B cell (primary cell): ENCODE measurements at places on chromosomes 7 and 10.

- H3K4me1 ChIP-seq: no peaks in the 10 kb centered on the region
- H3K27ac ChIP-seq: no peak overlapping the region
- no peak for DNase-seq
- H3K4me3 ChIP-seq: no peak overlapping the region
- H3K27me3 ChIP-seq: no peaks in the 10 kb centered on the region
- H3K36me3 ChIP-seq: no peaks in the 10 kb centered on the region
Measured at GRCh38 chr10:7561216-7561893, 105.4 kb downstream of the ITIH5 start.

DNA sequence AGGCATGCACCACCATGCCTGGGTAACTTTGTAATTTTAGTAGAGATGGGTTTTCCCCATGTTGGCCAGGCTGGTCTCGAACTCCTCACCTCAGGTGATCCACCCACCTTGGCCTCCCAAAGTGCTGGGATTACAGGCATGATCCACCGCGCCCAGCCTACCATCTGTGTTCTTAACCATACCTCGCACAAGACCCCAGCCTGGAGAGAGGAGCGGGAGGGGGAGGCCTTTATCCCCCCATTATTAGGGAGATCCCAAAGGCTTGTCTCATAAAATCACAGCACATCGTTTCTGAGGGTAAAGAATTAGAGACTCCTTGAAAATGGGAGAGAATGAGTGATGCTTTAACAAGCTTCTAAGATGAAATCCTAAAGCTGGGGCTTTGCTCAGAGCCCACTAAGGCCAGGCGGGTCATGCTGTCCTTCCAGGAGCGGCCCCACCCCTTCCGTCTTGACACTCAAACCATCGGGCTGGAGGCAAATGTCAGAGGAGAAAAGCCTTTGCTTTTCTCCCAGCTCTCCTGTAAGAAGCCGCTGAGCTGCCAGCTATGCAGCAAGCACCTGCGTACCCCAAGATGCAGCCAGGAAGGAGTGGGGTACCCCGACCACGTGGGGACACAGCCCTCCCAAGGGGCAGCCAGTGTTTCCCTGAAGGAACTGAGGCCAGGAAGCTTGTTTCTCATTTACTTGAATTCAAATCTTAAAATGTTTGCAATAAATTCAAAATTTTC, 339.7 kb downstream of the PTPRN2 start:
- no peak for DNase-seq
- H3K27ac ChIP-seq: no peak overlapping the region
- H3K4me1 ChIP-seq: no peaks in the 10 kb centered on the region
- no peaks in the 10 kb centered on the region for H3K36me3 ChIP-seq
- no peaks in the 10 kb centered on the region for H3K27me3 ChIP-seq

DNA sequence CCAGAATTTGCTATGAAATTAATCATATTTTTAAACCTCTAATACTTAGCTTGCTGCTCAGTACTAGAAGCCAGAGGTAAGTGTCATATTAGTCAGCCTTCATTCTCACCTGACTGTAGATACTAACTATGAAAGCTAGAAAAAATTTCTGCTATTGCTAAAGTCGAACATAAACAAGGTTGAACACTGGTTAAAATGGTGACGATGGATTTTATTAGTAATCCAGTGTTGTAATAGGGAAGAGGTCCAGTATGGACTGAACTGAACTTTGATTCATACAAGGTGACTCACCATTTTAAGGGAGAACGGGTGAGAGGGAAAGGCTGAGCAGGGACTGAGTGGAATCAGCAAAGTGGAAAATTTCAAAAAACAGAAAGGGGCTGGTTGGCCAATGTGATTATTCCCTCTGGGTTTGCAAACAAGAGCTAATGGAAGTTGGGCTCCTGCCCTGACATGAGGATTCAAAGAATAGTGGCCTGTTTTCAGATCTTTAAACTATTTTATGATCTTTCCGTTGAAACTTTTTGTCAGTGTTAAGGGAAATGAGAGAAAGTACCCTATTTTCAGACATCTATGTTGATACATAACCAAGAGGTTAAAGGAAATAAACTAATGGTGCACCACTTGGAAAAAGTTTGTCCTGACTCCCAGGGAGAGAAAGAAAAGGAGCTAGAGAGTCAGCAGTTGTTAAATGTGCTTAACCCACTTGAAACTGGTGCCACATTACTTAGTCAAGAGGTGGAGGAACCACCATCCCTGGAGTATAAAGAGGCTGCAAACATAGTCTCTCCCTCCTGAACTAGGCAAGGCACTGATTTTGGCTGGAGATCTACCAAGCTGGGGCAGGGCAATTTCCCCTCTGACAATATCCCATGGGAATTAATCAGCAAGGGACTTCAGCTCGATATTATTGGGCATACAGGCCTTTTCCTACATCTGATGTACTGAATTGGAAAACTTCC, 15.3 kb upstream of the AKR1C1 start:
- no peaks in the 10 kb centered on the region for H3K4me1 ChIP-seq
- no peaks in the 10 kb centered on the region for H3K36me3 ChIP-seq
- H3K4me3 ChIP-seq: no peak overlapping the region
- H3K27me3 ChIP-seq: no peaks in the 10 kb centered on the region
- no peak overlapping the region for H3K27ac ChIP-seq
- DNase-seq: no peak

GRCh38 chr7:50953820-50954219, 171.1 kb upstream of the GRB10 start:
- no peak overlapping the region for H3K27ac ChIP-seq
- no peaks in the 10 kb centered on the region for H3K4me1 ChIP-seq
- no peaks in the 10 kb centered on the region for H3K27me3 ChIP-seq
- DNase-seq: no peak

DNA sequence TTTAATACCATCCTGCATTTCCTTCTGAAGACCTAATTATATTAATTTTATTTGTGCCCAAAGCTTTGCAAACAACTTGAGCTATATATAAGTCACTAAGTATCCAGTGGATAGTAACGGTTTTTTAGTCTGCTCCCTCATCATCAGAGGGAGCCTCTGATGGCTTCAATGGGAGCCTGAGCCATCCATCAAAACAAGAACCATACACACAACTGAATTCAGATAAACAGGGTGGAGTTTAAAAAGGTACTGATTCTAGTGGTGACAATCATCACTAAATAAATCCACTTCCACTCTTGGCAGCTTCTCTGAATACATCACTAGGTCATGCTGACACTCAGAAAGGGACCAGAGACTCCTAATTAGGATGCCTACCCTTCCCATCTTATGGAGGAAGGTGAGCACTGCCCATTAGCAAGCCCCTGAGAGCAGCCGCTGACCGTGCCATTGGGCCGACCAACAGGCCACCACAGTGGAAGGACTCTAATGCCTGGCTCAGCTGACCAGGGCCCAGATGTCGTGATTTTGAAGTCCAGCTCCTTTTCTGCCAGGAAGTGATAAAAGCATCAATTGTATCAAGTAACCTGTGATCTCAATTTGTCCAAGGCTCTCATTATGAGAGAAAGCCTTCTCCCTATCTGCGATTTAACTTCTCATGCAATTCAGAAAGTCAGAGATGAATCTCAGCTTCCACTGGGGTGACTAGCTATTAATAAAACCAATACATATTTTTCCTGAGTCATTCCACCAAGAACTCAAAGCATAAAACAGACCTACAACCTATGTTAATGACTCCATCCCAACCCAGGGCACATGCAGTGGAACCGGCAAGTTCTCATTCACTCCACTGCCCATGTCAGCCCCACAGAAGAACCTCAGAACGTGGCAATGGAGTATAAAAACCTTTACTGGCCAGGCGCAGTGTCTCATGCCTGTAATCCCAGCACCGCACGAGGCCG, 13.1 kb downstream of the VOPP1 start:
- H3K4me3 ChIP-seq: no peak overlapping the region
- H3K27ac ChIP-seq: peak overlapping the region; percentile 53
- H3K27me3 ChIP-seq: no peaks in the 10 kb centered on the region
- peaks cover 82% of the 10 kb centered on the region for H3K4me1 ChIP-seq
- peaks cover 15% of the 10 kb centered on the region for H3K36me3 ChIP-seq
- DNase-seq: no peak

- H3K4me1 ChIP-seq: no peaks in the 10 kb centered on the region
- H3K36me3 ChIP-seq: no peaks in the 10 kb centered on the region
- no peak overlapping the region for H3K27ac ChIP-seq
- H3K4me3 ChIP-seq: no peak overlapping the region
Measured at GRCh38 chr7:82675396-82675795, 231.8 kb upstream of the CACNA2D1 start.

DNA sequence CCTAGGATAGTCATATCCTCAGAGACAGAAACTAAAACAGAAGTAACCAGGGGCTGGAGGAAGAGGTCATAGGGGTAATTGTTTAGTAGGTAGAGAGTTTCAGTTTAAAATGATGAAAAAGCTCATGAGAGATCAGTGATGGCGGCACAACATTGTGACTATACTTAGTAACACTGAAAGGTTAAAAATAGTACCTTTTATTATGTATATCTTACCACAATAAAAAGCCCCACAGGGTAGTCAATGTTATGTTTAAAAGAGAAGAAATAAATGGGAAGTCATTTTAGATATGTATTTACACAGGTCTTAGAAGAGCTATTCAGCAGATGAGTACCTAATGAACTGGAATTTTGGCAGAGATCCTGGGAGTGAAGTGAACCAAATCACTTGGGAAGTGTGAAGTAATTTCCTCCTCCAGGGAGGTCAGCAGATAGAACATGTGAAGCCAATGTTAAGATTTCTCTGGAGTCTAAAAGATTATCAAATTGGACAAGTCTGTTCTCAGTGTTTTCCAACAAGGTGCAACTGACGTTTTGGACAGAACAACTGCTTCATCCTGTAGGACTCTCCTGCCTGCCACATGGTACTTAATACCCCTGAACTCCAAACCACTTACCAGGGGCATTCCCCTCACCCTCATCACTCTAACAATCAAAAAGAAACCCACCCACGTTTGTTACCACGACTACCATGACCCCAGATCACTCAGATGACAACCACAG, 6.4 kb downstream of the CDCA7L start:
- H3K4me3 ChIP-seq: no peak overlapping the region
- peaks cover 96% of the 10 kb centered on the region for H3K4me1 ChIP-seq
- DNase-seq: peak; percentile 68
- peaks cover 28% of the 10 kb centered on the region for H3K36me3 ChIP-seq
- peak overlapping the region; percentile 86 for H3K27ac ChIP-seq

- H3K36me3 ChIP-seq: peaks cover 1% of the 10 kb centered on the region
- no peak for DNase-seq
- no peak overlapping the region for H3K4me3 ChIP-seq
- H3K4me1 ChIP-seq: peaks cover 40% of the 10 kb centered on the region
- no peaks in the 10 kb centered on the region for H3K27me3 ChIP-seq
Measured at GRCh38 chr10:22659866-22660265, 54.5 kb downstream of the PIP4K2A start.

- H3K4me3 ChIP-seq: peak overlapping the region; percentile 99
- peaks cover 59% of the 10 kb centered on the region for H3K4me1 ChIP-seq
- H3K36me3 ChIP-seq: peaks cover 36% of the 10 kb centered on the region
- peak overlapping the region; percentile 95 for H3K27ac ChIP-seq
Measured at GRCh38 chr10:30435073-30435422, 1.1 kb downstream of the MAP3K8 start.
